NCI-H1105 treated with DMSO at 0.1 percent for 48 hours (cell line): ENCODE measurements at places on chromosomes 1 and 21.

GRCh38 chr1:231776010-231776756 lies 149.6 kb downstream of the DISC1 start:
- no peak for DNase-seq

DNA sequence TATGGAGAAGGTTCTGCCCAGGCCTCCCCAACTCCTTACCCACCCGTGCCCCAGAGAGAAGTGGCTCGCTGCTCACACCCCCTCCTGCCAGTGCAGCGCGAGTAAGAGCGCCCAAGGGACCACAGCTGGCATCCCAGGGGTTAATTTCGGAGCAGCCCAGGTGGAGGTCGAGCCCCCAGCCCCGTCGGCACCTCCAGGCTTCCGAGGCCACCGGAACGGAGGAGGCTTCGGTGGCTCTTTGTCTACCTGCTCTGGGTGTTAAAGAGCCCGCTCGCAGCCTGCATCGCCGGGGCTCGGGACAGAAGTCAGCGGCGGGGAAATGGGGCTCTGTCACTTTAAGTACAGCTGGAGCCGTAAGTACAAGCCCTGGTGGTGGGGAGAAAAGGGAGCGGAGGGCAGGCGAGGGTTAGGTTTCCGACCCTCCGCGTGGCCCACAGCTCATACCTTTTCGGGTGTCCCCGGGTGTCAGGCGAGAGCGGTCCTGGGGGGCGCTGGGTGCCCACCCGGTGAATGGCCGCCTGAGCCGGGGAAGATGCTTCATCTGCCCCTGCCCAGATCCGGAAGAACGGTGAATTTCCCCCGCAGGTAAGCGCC lies 89.4 kb upstream of the IPO9 start:
- peak; percentile 90 for DNase-seq

DNA sequence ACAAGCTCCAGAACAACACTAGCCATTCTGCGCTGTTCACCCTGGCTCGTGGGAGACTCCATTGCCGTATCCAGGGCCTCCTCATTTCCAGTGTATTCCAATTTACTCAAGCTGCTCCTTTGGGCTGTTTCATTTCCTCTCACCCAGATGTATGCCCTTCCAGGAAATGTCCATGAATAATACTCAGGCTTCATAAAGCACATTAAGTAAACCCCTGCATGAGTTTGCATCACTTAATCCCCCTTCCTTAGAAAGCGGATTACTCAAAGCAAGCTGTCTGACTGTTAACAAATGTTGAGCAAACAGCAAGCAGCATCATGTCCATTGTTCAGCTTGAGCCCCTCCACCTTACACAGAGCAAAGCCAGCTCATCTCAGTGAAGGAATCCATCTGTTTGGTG lies 403.6 kb upstream of the PBX1 start:
- no peak for DNase-seq

DNA sequence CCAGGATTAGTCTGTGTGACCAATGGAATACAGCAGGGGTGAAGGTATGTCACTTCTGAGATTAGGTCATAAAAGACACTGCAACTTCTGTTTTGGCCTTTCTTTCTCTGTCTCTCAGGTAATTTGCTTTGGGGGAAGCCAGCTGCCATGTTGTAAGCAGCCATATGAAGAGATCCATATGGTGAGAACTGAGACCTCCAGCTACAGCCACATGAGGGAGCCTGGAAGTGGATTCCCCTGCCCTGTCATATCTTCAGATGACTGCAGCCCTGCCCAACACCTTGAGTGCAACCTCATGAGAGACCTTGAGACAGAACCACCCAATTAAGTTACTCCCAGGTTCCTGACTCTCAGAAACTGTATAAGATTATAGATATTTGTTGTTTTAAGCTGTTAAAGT lies 70.1 kb upstream of the ESRRG start:
- no peak for DNase-seq

DNA sequence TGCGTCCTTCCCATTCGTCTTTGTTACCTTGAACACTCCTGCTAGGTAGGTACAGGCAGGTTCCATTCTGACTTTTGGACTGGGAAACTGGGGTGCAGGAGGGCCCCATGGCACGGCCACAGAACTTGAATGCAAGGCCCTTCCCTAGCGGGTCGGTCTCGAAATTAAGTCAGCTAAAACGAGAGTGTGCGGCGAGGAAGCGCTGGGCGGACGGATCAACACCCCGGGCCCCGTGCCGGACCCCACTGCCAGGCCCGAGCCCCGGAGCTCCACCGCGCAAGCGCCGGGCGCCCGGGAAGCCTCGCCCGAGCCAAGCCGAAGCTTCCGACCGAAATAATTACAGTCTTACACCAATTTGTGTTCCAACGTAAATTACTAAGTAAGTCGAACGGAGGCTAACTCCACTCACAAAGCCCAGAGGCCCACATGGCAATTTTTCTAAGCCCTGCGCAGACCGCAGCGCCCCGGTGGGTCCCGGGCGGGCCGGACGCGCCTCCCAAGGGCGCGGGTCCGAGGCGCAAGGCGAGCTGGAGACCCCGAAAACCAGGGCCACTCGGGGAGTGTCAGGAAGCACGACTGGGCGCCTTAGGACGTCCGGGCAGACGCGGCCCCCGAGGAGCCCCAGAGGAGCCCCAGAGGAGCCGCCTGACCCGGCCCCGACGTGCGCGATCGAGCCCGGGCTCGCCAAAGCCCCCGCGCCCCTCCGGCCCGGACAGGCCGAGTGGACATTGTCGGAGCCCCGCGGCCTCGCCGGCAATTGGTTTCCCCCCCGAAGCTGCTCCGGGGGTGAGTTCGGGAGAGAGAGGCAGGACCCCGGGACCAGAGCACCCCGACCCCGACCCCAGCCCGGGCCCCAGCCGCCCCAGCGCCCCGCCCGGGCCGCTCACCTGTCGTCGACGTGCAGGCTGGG lies 624 bp downstream of the RIPK4 start:
- DNase-seq: peak; percentile 29

DNA sequence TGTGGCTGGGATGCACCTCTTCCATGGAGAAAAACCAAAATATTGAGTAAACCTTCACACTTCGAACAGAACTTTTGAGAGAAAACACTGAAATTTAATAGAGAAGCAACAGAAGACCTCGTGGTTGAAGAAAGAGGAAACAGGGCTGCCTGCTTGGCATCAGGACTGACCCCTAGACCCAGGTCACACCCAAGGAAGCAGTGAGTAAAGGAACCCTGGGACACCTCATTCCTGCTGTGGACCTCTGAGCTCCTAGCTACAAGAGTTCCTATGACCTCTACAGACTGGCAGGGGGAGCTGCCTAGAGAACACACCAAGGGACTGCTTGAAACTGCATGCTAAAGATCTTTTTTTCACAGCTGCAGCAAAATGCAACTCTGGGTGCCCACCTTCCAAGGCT lies 67.8 kb downstream of the FASLG start:
- DNase-seq: no peak
